ENCODE measurements at places on chromosomes 7 and 10.

DNA sequence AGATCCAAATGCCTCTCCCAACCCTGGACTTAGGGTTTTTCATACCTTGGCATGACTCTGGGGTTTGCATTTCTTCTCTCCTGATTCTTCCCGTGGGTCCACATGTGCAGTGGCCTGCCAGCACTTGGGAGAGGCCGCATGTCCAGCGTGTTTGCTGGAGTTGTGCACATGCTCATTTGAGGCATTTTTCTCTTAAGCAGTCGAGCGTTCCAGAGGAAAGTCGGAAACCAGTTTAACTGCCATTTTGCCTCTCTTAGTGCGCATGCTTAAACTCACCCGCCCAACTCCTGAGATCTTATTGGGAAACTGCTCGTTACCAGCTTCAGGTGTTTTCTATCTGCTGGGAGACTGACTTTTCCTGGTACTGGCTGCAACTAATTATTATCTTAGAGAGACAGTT lies 888.4 kb upstream of the PHF14 start:
- DNase-seq = no peak

DNA sequence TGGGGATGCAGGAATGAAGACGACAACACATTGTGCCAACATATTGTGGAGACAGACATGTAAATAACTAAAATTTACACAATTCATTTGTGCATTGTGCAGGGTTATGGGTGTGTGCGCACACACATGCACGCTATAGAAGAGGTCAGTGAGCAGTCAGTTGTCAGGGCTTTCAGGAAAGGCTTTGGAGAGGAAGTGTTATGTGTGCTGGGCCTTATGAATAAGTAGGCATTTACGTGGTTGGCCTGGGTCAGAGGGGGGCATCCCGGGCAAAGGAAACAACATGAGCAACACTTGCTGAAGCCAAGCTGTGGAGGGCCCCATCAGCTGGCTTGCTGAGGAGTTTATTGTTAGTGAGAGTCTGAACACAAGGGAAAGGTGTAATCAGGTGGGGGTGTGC lies 4.1 kb downstream of the PRXL2A start:
- no peak for DNase-seq

- DNase-seq = peak; percentile 92
Measured at GRCh38 chr10:24483701-24484100, 240.0 kb downstream of the ARHGAP21 start.

- DNase-seq = no peak
Measured at GRCh38 chr10:13698217-13698616, 111.5 kb downstream of the PRPF18 start.

DNA sequence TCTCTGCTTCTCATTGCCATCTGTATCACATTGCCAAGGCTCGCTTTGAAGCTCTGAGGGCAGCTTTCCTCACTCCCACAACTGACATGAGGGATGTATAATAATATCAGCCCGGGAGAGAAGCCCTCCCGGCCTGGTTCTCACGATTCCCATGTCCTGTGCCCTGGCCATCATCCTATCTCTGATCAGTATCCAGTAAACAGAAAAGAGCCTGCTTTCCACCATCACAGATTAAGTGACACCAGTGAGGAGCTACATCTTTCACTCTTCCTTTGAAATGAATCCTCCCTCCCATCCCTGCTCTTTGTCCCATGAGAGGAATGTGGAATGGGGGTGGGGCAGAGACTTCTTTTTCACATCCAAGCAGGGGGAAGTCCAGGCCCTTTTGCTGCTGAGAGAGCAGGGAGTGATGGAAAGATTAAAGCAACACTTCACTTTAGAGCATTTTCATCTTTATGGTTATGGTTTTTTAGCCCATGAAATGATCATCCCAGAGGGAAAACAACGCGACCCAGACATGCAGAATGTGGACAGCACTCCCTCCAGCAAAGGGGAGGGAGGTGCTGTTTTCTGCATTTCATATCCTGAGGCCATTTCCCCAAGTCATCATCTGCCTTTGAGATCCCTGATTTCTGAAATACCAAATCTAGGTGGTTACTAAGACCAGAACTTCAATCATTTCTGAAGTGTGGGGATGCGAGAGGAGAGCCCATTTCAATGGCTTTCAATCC lies 84.6 kb upstream of the LYZL1 start:
- DNase-seq = peak; percentile 8

GRCh38 chr10:123972481-123973401 lies 81.1 kb upstream of the CPXM2 start:
- DNase-seq = no peak

GRCh38 chr10:48943096-48943495 lies 3.5 kb upstream of the LRRC18 start:
- no peak for DNase-seq

GRCh38 chr10:56317603-56318002 lies 43.5 kb downstream of the ZWINT start:
- no peak for DNase-seq

GRCh38 chr10:24480447-24480846 lies 243.2 kb downstream of the ARHGAP21 start:
- no peak for DNase-seq

DNA sequence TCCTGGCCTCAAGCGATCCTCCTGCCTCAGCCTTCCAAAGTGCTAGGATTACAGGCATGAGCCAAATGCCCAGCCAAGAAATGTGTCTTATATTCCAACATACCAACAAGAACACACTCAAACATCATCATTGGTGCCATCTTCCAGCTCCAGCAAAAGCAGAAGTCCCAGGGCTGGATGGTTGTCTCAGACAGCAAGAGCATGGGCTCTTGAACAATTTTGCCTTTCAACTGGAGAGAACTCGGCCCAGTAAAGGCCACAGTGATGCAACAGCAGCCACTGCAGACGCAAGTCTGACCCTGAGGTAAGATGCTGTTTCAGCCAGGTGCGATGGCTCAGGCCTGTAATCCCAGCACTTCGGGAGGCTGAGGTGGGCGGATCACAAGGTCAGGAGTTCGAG lies 52.8 kb upstream of the NFE2L3 start:
- DNase-seq = no peak

- DNase-seq = peak; percentile 16
Measured at GRCh38 chr7:70640266-70640833, 491.6 kb upstream of the GALNT17 start.

GRCh38 chr10:24240041-24240751 lies 31.3 kb downstream of the KIAA1217 start:
- no peak for DNase-seq

DNA sequence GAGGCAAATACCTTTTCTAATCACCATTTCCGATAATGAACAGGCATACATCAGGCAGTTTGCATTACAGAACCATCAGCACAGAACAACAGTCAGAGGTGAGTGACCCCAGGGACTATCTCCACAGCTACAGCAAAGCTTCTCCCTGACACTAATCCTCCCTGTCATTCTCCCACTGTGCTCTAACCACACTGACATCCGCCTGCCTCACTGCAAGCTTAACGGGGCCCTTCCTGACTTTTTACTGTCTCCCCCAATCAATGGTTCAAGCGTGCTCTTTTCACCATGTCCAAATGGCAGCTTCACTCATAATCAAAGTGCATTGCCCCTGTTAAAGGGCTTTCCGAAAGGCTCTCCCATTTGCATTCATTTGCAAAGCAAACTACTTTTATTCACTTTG lies 196.3 kb downstream of the DNAJC1 start:
- no peak for DNase-seq

DNA sequence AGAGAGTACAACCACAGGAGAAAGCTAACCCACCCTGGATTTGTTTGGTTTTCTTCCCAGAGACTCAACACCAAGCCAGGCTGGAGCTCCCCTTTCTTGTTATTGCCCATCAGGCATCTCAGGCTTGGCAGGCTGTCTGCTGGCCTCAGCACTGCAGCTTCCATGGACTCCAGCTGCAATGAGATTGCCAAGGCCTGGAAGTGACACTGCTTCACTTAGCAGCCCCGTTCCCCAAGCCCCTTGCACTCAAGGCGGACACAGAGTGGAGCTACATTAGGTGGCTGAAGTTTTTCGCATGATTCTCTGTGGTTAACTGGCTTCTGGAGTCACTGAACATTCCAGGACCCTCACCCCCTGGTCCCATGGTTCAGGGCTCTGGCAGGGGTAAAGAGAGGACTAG lies 163.1 kb upstream of the GDF10 start:
- no peak for DNase-seq

DNA sequence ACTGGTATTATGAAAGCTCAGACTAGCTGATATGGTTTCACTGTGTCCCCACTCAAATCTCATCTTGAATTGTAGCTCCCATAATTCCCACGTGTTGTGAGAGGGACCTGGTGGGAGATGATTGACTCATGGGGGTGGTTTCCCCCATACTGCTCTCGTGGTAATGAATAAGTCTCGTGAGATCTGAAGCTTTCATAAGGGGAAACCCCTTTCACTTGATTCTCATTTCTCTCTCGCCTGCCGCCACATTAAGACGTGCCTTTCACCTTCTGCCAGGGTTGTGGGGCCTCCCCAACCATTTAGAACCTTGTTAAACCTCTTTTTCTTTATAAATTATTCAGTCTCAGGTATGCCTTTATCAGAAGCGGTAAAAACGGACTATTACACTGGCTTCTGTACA lies 40.3 kb downstream of the COL13A1 start:
- DNase-seq = no peak

DNA sequence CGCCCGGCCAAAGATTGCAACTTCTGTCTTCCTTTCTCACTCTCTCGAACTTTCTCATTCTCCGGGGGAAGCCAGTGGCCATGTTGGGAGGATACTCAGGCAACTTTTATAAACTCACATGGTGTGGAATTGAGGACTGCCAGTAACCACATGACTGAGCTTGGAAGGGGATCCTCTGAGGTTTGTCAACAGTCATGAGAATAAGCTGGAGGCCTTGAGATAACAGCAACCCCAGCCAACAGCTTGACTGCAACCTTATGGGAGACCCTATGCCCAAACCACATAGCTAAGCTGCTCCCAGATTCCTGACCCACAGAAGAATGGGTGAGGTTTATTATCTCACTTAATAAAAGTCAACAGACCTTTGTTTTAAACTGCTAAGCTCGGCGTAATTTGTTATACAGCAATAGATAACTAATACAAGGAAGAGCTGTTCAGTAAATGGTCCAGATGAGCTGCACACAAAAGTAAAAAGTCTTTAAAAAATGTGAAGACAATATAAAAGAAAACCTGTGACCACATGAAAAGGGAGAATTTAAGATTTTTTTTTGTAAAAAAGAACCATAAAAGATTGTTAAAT lies 9.6 kb downstream of the SYPL1 start:
- DNase-seq = no peak

DNA sequence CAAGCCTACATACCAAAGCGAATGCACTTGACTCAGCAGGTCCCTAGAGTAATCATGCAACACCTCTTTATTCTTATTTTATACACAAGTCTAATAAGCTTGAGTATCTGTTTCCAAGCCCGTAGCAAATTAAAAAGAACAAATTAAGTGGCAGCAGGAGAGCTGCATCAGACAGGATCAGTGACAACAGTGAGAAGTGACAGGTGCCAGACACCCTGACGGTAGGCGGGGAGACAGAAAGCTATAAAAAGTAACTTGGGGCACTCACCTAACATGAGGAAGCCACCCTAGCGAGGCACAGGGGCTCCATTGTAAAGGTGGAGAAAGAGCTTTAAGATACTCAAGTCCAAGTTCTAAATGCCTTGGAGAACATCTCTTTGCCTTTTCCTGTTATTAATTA lies 174.2 kb downstream of the PLXNA4 start:
- DNase-seq = no peak

GRCh38 chr7:121062671-121063279 lies 74.3 kb downstream of the CPED1 start:
- no peak for DNase-seq

DNA sequence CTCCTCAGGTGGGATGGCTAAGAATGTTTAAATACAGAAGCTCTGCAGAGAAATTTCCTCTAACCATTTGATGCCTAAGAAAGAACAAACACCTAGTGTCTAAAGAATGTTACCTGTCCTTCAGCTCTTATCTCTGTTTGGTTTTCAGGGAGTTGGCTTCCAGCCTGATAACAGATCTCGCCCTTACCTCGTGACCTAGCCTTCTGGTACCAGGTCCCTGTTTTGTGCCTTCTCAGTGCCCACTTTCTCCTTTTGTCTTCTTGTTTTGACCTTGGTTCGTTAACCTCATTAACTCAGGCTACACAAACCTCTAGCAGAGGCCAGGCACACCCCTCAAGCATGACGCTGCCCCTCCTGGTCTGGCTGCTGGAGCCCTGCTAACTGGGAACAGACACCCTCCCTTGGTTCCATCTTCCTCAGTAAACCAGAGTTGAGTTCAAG lies 16.1 kb upstream of the RAB11FIP2 start:
- DNase-seq = peak; percentile 85

DNA sequence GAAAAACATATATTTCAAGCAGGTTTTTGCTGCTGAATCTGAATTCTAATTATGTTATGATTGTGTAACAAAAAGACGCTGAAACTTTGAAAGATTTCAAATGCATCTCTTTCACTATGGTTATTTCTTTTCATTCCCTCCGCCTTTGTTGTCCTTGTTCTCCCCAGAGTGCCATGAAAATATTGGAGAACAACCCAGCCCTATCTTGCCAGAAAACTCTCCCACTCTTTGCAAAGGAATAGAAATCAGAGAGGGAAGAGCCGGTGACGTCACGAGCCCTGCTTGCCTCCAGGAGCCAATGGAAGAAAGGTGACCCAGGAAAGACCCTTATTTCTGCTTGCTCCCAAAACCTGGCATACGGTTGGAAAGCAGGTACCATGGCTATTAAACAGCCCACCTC lies 3.4 kb downstream of the GFRA1 start:
- DNase-seq = no peak

- DNase-seq = peak; percentile 4
Measured at GRCh38 chr10:107083388-107084009, 81.0 kb downstream of the SORCS1 start.

GRCh38 chr10:132544744-132545658 lies 7.4 kb downstream of the INPP5A start:
- no peak for DNase-seq

GRCh38 chr10:126674741-126675515 lies 4.4 kb upstream of the C10orf90 start:
- no peak for DNase-seq

DNA sequence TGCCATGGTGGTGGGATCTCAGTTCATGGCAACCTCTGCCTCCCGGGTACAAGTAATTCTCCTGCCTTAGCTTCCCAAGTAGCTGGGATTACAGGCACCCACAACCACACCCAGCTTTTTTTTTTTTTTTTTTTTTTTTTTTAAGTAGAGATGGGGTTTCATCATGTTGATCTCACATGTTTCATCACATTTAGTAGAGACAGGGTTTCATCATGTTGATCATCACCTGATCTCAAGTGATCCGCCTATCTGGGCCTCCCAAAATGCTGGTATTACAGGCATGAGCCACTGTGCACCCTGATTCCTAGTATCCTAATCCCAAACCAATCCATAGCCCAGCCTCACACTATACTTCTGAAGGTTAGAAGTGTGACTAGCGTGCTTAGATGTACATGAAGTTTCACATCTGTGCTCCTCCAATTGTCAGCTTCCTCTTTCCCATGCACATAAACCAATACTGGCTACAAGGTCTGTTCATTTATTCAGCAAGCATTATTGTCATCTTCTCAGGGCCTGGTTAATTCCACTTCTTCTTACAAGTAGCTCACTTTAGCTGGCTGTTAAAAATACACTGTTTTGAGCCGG lies 6.8 kb upstream of the NAT16 start:
- no peak for DNase-seq

GRCh38 chr7:108662783-108663362 lies 93.2 kb downstream of the DNAJB9 start:
- no peak for DNase-seq

GRCh38 chr7:91344911-91345310 lies 80.7 kb downstream of the FZD1 start:
- DNase-seq = no peak

- no peak for DNase-seq
Measured at GRCh38 chr10:122248356-122249302, 22.5 kb upstream of the BTBD16 start.

All from large intestine (tissue), 12 donors.